Ureter (tissue), 1 donor: ENCODE measurements at places on chromosomes 1 and 21. TPM values are rescaled to one million over a fixed set of nuclear protein-coding genes. Genes with fewer than 3 reads are reported as not detected.
A peak's percentile ranks its signal among the peaks of the same experiment; 100 is the strongest.

The MYOC gene
- 0.75 TPM for total RNA-seq

The OPRD1 gene
- total RNA-seq, result not detected

The GSTM5 gene
- total RNA-seq, result 11.6 TPM

The AGT gene
- total RNA-seq, result 47.6 TPM

- DNase-seq, result no peak
These were observed 7.8 kb downstream of the CASZ1 start for GRCh38 chr1:10788592-10789006.

DNA sequence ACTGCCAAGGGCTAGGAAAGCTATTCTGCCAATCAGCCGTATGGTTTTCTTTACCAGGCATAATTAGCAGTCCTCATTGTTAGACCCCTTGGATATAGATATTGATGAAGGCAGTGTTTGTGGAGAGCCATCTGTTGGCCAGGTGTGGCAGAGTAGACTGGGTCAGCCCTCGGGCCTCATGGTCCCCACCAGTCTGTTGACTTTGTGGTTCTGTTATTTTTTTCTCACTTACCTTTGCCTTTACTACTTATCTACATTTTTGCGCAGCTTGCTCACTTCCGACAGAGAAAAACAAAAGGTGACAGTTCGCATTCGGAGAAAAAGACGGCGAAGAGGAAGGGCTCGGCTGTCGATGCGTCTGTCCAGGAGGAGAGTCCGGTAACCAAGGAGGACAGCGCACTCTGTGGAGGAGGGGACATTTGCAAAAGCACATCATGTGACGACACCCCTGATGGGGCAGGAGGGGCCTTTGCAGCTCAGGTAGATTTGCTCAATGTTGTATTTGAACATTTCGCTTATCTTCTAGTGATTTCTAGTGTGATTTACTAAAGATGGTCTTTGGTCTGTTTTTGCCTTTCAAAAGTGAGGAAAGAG, 2.3 kb downstream of the PCNT start:
- no peak for DNase-seq

- DNase-seq, result no peak
These were observed 114.2 kb downstream of the EDEM3 start for GRCh38 chr1:184640505-184640904.

DNA sequence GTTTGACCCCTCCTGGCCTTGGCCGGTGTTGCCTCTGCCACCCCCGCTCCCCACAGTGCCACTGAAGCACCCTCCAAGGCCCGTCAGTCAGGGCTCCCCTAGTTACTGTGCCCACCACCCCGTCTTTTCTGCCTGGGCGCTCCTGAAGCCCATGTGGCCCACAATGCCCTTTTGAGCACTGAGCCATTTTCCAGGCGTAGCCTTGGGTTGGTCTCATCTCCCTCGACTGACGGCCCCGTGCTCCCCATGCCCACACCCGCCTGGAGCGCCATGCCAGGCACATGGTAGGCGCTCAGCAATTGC, 107.9 kb downstream of the WDR4 start:
- DNase-seq, result no peak

- peak; percentile 91 for DNase-seq
These were observed 538 bp downstream of the ZNF672 start for GRCh38 chr1:248838357-248839167.

GRCh38 chr1:228166170-228166936, 749 bp downstream of the IBA57 start:
- peak; percentile 80 for DNase-seq

GRCh38 chr1:194223596-194223995, 1037.2 kb upstream of the B3GALT2 start:
- no peak for DNase-seq
